ENCODE measurements at places on chromosomes 6 and 20.

DNA sequence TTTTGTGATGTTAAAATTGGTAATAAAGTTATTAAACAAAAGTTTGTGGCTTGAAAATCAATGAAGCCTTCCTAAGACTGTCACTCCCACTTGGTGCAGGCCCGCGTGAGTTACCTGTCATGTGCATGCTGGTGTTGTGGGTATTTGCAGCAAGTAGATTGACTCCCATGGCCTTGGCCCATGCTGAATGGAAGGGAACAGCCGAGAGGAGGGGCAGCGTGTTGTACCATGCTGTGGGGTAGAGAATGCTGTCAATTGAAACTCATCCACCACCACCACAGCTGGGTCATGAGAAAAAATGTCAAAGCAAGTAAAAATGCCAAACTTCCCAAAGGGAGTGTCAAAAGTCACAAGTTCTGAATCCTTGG, 12.7 kb upstream of the VNN1 start:
- DNase-seq, result no peak

- no peak for DNase-seq
Observed at GRCh38 chr6:16228709-16229665, 9.4 kb upstream of the GMPR start.

GRCh38 chr6:33929575-33930288, 125.9 kb upstream of the MLN start:
- DNase-seq, result no peak

DNA sequence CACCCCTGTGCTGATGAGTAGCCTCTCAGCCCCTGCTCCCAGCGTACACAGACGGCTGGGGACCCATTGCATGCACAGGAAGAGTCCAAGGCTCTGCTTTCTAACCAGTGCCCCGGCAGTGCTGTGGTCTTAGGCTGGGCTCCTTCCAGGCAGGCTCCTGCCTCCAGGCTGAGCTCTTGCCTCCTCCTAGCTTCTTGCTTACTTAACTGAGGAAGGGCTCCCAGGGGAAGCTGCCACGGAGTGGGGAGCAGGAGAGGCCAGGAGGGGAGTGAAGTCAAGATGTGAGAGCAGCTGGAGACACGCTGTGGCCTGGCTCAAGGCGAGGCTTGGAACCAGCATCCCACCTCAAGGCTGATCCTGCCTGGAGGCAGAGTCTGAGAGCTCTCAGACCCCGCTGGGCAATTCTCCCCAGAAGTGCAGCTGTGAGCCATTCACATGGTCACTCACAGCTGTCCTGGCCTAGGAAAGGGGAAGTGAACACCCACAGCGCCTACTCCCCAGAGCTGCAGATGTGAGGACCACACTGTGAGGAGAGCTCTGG, 141.0 kb downstream of the TBXT start:
- DNase-seq, result no peak

GRCh38 chr20:10972219-10972860, 298.5 kb upstream of the JAG1 start:
- no peak for DNase-seq

DNA sequence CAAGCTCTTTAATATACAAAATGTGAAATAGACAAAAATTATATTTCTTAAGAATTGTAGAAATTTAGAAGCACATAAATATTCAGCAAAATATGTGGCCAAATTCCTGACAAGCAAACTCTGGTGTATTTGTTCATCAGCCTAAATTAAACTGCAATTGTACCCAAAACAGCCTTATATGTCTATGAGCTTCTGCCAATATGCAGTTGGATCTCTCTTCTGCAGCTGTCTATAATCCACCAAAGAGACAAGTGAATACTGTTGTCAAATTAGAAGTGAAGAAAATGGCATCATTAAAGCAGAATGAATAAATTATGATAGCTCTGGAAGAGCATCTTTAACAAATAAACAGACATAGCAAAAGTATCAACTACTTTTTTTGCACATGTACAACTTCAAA, 755.7 kb downstream of the GRIK2 start:
- DNase-seq, result no peak

DNA sequence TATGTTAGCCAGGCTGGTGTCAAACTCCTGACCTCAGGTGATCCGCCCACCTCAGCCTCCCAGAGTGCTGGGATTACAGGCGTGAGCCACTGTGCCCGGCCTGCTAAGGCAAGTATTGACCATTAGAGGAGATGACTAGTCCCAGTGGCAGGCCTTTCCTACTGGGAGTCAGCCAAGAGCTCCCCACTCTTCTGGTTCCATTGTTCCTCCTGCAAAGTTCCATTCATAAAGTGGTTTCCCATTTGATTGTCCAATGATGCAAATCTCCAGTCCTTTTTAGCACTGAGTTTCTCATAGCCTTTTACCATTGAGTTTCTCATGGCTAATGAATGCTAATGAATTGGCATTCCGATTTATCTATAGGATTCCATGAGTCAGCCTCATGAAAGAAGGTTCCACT, 148.3 kb upstream of the ESR1 start:
- no peak for DNase-seq

DNA sequence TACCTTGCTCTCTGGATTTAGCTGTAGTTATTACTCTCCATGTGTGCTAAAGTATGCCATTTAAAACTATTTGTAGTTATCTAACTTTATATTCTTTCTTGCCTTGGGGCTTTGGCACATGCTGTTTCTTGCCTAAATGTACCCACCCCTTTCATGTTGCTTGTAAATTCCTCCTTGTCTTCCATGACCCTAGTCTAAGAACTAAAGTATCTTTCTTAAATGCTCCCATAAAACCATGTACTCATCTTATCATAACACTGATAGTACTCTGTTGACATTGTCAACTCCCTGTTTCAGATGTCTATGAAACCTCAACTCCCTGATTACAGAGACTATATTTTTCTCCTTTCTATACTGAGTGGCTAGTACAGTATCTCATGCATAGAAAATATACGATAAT, 564.9 kb upstream of the IRAK1BP1 start:
- DNase-seq, result no peak

- no peak for DNase-seq
Observed at GRCh38 chr20:62700261-62700930, 8.2 kb upstream of the NTSR1 start.

DNA sequence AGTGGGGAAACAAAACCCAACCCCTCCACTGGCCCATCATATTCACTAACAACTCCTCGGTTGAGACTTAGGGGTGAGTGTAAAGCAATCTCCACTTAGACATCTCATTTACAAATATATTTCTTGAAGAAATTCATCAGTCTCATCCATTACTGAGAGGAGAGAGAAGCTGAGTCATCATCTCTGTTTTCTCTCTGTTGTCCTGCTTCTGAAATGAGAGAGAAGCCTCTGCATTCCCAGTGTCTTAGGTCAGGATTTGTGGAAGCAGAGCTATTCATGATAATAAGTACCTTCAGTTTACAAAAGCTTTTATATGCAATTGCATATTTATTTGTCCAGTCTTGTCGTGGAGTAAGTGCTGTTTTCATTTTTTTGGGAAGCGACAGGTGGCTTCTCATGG, 879 bp downstream of the MEP1A start:
- no peak for DNase-seq

GRCh38 chr6:17679726-17680125, 27.0 kb downstream of the NUP153 start:
- DNase-seq, result no peak

- DNase-seq, result no peak
Observed at GRCh38 chr20:34921436-34921835, 34.2 kb downstream of the GSS start.

GRCh38 chr20:63264519-63264918, 8.1 kb upstream of the ARFGAP1 start:
- no peak for DNase-seq

GRCh38 chr6:14583826-14584225, 466.3 kb downstream of the CD83 start:
- DNase-seq, result no peak

DNA sequence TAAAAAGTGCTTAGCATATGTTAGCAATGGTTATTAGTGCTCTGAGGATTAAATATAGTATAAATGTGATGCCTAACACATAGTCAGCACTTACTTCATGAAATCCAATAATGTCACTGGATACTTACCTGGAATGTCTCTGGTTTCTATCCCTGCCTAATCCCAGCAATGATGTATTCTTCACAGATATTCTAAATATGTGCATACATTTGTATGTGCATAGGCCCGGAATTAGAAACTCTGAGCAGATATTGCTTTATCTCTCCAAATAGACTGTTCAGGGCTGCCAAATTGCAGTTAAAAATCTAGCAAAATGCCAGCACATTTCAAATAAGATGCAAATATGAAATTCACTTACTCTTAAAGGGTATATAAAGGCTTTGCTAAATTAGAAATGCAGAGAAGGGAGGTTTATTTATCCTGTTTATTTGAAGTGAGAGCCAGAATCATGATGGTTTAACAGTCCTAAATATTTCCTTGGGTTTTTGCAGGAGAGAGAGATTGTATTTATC, 81.3 kb downstream of the SAMD5 start:
- no peak for DNase-seq

GRCh38 chr6:43983191-43983590, 144.1 kb downstream of the MRPL14 start:
- no peak for DNase-seq

GRCh38 chr20:48295966-48296421, 510.7 kb upstream of the SULF2 start:
- DNase-seq, result no peak

DNA sequence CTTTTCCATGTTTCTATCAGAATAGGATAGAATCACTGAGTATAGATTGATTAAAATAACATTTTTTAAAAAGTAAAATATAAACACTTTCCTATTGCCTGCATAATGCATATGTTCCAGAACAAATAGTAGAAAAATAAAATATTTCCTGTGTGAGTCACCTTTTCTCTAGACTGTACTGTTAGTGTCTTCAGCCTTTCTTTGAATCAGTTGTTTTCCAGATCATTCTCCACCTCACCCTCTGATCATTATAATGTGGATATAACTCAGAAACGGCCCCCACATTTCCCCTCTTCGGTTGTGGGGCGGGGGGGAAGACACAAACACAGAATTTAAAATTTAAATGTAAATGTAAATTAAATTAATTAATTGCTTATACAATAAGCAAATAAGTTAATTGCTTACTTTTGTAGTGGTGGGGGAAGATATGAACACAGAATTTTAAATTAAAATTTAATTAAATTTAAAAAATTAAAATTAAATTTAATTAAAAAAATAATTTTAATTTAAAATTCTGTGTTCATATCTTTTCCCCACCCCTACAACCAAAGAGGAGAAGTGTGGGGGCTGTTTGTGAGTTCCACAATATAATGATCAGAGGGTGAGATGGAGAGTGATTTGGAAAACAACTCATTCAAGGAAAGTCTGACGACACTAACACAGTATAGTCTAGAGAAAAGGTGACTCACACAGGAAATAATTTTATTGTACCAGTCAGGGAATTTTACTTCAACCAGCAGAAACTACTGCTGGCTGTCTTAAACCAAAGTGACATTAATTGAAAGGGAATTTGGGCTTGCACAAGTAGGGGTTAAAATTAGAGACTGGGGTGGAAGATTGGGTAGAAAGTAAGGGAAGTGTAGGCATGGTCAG, 37.1 kb upstream of the PROKR2 start:
- DNase-seq, result no peak

DNA sequence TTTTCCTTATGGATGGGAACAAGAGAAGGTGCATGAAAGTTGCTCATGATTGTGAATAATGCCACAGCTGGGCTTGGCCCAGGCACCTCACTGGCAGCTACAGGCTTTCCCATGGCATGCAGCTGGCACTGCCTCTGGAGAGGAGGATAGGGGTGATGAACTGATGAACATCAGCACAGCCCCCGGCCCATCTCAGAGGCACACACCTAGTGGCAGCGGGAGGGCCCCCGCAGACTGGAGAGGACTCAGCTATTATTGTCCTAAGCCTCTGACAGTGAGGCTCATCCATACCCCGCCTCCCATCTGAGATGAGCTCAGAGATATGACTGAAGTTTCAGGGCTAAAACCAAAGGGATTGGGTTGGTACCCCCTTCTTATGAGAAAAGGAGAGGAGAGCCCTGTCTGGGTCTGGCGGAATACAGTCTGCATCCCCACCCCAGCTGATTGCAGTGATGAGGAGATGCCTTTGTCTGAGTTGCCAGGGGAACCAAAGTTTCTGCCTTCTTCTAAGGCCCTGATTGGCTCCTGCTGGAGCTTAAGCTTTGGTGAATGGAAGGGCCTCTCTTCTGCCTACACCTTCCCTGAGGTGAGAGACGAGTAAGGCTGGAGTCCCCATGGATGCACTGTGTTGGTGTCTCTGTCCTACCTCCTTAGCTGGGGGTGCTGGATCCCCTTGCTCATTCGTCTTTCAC, 27.6 kb upstream of the EPB41L1 start:
- DNase-seq, result no peak

GRCh38 chr6:91710342-91710741, 1123.5 kb upstream of the MAP3K7 start:
- no peak for DNase-seq

DNA sequence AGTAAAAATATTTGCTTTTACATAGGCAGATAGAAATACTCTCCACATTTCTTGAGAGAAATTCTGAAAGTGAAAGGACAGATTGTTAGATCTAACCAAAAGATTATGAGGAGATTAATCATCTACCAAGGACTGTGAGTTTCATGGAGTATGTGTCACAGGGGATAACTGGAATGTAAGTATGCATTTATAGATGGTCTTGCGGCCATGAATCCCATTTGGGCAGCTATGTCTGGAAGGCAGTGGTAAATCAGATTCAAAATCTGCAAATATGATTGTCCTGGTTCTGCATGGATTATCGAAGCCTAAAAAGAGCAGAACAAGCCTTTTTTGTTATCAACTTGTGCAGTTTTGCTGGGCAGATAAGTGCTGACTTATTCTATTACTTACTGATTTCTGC, 293.8 kb downstream of the RFPL4B start:
- DNase-seq, result no peak

DNA sequence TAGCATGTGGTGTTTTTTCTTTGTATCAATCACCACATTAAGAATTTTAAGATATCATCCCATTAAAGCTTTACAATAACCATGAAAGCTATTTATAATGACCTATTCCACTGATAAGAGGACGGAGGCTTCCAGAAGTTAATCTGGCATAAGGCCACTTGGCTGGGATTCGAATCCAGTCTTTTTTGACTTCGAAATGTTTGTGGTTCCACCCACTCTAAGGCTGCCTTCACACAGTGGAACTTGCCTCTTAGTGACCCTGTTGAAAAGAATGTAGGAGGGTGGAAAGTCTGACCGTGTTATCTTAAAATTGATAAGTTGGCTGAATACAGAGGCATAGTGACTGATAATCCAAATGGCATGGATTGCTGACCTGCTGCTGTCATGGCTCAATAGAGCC, 959.7 kb downstream of the KIF16B start:
- no peak for DNase-seq

Data from stimulated activated CD8-positive, alpha-beta memory T cell treated with anti-CD3 and anti-CD28 coated beads, Interleukin-15, amount 100 ng/mL, for 24 hours (primary cell).